Psoas muscle (tissue), 8 donors: ENCODE measurements at places on chromosomes 5 and 9.

- no peaks in the 10 kb centered on the region for H3K27me3 ChIP-seq
- H3K4me3 ChIP-seq, result no peak overlapping the region
- no peak overlapping the region for H3K27ac ChIP-seq
- H3K4me1 ChIP-seq, result no peaks in the 10 kb centered on the region
- H3K36me3 ChIP-seq, result no peaks in the 10 kb centered on the region
Observed at GRCh38 chr9:10127867-10128266, 484.9 kb downstream of the PTPRD start.

DNA sequence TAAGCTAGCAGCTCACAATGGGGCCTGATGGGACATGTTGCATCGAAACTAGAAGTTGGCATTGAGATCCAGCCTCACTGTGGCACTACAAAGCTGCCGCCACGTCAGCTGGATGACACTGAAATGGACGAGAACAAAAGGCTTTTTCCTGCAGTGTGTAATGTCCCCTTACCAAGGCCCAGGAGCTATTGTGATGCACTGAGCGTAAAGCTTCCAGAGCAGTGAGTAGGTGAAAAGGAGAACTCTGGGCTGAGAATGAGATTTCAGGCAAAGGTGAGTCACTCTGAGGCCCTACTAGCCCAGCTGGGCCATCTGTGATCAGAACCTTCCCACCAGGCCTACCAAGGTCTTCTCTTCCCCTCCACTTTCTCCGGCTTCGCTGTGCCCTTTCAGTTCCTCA lies 528.1 kb upstream of the KLF4 start:
- H3K27ac ChIP-seq, result no peak overlapping the region
- DNase-seq, result no peak
- no peaks in the 10 kb centered on the region for H3K4me1 ChIP-seq
- H3K36me3 ChIP-seq, result no peaks in the 10 kb centered on the region
- H3K4me3 ChIP-seq, result no peak overlapping the region

- no peaks in the 10 kb centered on the region for H3K36me3 ChIP-seq
- no peak overlapping the region for H3K27ac ChIP-seq
- no peak for DNase-seq
- H3K4me1 ChIP-seq, result no peaks in the 10 kb centered on the region
- no peaks in the 10 kb centered on the region for H3K27me3 ChIP-seq
- no peak overlapping the region for H3K4me3 ChIP-seq
Observed at GRCh38 chr5:167796672-167797071, 494.8 kb upstream of the WWC1 start.

DNA sequence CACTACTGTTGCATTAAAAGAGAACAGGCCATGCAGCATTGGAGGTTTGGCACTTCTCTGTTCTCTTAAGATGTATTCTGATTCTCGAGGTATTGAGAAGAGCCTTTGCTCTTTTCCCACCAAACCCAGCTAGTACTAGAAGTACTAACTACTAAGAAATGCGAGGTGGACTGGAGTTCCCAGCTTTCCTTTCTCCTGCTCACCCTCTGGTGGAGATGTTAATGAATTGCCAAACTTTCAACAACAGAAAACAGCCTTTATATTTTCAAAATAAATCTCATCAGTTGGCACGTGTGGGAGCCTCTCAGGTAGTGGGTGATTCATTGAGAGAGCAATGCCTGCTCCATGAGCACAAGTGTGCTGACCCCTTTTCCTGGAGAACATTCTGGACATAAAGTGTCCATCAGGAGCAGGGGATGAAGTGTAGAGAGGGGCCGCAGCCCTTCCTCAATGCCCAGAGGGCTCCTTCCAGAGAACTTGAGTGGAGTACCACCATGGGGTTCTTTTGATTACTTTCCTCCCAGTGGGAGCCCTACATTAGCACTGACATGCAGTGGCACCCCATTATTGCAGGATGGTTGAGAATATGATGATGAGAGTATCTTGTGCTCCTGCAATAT lies 45.7 kb downstream of the TMEM174 start:
- H3K27ac ChIP-seq, result no peak overlapping the region
- no peak overlapping the region for H3K4me3 ChIP-seq
- no peaks in the 10 kb centered on the region for H3K36me3 ChIP-seq
- DNase-seq, result no peak
- H3K27me3 ChIP-seq, result peaks cover 72% of the 10 kb centered on the region
- no peaks in the 10 kb centered on the region for H3K4me1 ChIP-seq

GRCh38 chr9:105233873-105234272 lies 10.6 kb upstream of the SLC44A1 start:
- H3K4me1 ChIP-seq, result no peaks in the 10 kb centered on the region
- no peak overlapping the region for H3K4me3 ChIP-seq

- DNase-seq, result no peak
- H3K4me3 ChIP-seq, result no peak overlapping the region
- no peaks in the 10 kb centered on the region for H3K27me3 ChIP-seq
- no peak overlapping the region for H3K27ac ChIP-seq
Observed at GRCh38 chr5:147303976-147304375, 69.2 kb downstream of the STK32A start.

- peaks cover 43% of the 10 kb centered on the region for H3K4me1 ChIP-seq
- H3K4me3 ChIP-seq, result peak overlapping the region; percentile 78
- no peaks in the 10 kb centered on the region for H3K36me3 ChIP-seq
- H3K27me3 ChIP-seq, result no peaks in the 10 kb centered on the region
Observed at GRCh38 chr9:70257991-70258691, 637 bp upstream of the SMC5 start.

DNA sequence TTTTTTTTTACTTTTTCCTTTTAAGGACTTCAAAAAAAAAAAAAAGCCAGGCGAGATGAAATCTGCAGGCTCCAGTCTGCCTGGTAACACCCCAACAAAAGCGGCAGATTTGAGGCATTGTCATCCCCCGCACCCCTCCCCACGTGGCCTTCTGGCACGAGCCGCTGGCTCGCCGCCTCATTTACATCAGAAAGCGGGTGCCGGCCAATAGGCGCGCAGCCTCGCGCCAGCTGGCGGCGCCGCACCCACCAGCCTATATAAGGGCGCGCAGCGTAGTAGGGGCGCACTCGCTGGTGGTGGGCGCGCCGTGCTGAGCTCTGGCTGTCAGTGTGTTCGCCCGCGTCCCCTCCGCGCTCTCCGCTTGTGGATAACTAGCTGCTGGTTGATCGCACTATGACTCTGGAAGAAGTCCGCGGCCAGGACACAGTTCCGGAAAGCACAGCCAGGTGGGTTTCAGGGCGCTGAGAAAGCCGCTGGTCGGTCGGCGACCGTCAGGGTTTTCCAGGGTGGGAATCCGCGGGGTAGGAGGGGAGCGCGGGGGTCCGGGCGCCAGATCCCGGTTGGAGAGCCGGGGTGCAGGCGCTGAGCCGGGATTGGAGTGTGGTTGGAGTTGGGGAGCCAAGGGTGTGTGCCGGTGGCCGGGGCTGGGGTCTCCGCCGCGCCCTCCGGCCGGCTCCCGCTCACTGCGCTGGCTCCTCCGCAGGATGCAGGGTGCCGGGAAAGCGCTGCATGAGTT lies at the start of gene GADD45G:
GADD45G (plus strand) TSS at position 284 of the 736 bp plus-strand sequence; CDS start at position 394, 110 bp downstream.
- H3K27ac ChIP-seq, result peak within 1 kb of the TSS; percentile 93
- H3K4me1 ChIP-seq, result peaks cover 40% of the 10 kb centered on the region
- H3K27me3 ChIP-seq, result no peaks in the 10 kb centered on the region
- H3K36me3 ChIP-seq, result no peaks in the 10 kb centered on the region
- DNase-seq, result peak; percentile 88

DNA sequence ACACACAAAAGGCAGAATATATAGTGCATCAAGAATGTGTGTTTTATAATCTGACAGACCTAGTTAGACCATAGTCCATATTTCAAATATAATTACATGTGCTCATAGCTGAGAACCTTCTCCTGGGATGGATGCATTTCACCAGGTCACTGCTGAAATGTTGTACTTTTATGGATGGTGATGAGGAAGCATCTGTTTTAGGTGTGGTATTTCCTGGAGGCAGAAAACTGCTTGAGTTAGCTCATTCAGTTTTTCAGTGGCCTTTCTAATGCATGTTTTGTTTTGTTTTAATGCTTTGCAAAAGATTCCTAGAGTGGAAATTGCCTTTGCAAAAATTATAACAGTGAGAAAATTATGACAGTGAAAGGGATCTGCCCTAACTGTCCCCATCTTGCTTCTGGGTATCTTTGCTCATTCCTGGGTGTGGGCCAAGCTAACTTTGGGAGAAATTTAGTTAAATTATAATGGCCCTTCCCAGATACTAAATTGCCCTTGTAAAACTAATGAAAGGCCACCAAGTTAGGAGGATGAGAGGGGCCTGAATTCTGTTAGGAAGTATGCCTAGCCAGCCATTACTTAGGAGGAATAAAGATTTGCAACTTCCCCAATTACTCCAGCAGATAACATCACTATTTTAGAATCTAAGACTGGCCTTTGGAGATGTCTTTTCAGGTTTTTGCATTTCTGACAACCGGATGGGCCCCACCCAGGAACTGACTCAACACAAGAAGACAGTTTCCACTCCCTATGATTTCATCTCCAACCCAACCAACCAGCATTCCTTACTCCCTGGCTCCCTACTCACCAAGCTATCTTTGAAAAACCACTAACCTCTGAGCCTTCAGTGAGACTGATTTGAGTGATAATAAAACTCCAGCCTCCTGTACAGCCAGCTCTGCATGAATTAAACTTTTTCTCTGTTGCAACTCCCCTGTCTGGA lies 7.0 kb upstream of the IL12B start:
- H3K4me3 ChIP-seq, result no peak overlapping the region
- no peaks in the 10 kb centered on the region for H3K27me3 ChIP-seq
- H3K4me1 ChIP-seq, result no peaks in the 10 kb centered on the region
- H3K27ac ChIP-seq, result no peak overlapping the region

GRCh38 chr9:93827545-93828330 lies 127.4 kb downstream of the BARX1 start:
- H3K27ac ChIP-seq, result no peak overlapping the region
- peak; percentile 45 for DNase-seq
- H3K4me1 ChIP-seq, result peaks cover 7% of the 10 kb centered on the region
- peak overlapping the region; percentile 65 for H3K4me3 ChIP-seq

DNA sequence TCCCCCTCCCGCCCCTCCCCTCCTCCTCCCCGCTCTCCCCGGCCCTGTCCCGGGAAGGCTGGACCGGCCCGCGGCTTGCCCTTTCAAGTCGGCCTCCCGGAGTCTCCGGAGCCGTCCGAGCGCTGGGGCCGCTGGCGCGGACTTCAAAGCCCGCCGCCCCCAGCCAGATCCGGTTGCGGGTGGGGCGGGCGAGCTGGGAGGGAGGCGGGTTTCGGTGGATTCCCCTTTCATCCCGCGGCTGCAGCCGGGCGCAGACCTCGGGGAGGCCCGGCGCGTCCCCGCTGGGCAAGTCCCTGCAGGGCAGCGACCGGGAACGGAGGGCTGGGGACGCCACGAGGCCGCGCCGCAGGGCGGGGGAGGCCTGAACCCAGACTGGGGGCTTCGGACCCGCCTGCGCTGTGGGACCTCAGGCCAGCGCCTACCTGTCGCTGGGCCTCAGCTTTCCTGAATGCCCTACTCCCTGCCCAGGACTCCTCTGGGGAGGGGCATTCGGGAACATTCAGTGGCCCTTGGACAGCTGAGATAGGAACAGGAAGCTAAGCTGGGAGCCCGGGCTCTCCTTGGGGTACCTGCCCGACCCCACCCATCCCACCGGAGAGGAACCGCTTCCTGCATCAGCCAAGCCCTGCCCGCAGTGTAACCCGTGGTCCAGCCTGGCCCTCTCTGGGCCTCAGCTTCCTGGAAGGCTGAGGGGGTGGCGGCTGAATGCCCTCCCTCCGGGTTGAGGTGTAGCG lies 23.4 kb downstream of the C9orf50 start:
- no peaks in the 10 kb centered on the region for H3K36me3 ChIP-seq
- peak overlapping the region; percentile 68 for H3K27ac ChIP-seq
- H3K27me3 ChIP-seq, result peaks cover 3% of the 10 kb centered on the region
- peaks cover 17% of the 10 kb centered on the region for H3K4me1 ChIP-seq

DNA sequence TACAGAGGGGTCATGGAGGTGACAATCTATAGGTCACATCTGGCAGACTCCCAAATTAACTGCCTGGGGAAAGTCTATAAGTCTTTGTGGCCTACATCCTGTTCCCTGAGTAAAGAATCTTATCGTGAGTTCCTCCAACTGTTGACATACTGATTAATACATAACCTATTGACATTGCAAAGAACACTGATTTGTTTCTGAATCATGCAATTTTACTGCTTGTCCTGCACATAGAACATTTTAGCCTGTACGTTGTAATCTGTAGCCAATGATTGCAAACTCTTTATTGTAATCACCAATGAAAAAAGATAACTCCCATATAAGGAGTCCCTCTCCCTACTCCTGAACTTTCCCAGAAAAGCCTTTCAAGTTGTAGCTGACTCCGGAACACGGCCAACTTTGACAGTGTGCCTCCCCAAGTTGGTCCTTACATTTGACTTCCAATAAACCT lies 18.8 kb upstream of the OR2K2 start:
- H3K27me3 ChIP-seq, result no peaks in the 10 kb centered on the region
- no peak overlapping the region for H3K27ac ChIP-seq
- no peaks in the 10 kb centered on the region for H3K4me1 ChIP-seq
- no peak for DNase-seq
- H3K36me3 ChIP-seq, result no peaks in the 10 kb centered on the region
- no peak overlapping the region for H3K4me3 ChIP-seq

GRCh38 chr5:75185763-75186162 lies 50.9 kb downstream of the ANKRD31 start:
- H3K4me3 ChIP-seq, result no peak overlapping the region
- no peaks in the 10 kb centered on the region for H3K36me3 ChIP-seq
- no peaks in the 10 kb centered on the region for H3K27me3 ChIP-seq

- no peak overlapping the region for H3K27ac ChIP-seq
- no peak overlapping the region for H3K4me3 ChIP-seq
- DNase-seq, result no peak
- H3K27me3 ChIP-seq, result no peaks in the 10 kb centered on the region
- peaks cover 94% of the 10 kb centered on the region for H3K36me3 ChIP-seq
- no peaks in the 10 kb centered on the region for H3K4me1 ChIP-seq
Observed at GRCh38 chr9:129814432-129815223, 9.3 kb downstream of the TOR1A start.

DNA sequence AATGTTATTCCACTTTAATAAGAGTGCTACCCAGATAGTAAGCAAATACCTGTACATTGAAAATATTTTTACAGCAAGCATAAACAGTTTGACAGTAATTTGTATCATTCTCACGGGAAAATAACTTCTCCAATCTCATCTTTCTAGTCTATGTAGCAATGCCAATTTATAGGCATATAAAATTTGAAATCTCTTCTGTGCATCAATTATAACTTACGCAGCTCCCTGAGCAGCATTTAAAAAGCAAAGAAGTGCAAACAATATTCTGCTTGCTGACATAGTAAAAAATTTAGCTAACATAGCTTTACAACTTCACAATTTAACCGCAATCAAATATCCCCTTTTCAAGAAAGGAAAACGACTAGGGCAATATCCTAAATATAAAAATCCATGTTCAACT lies 257.3 kb downstream of the FBXL17 start:
- no peaks in the 10 kb centered on the region for H3K4me1 ChIP-seq
- H3K27me3 ChIP-seq, result no peaks in the 10 kb centered on the region
- H3K27ac ChIP-seq, result no peak overlapping the region
- DNase-seq, result no peak
- H3K36me3 ChIP-seq, result no peaks in the 10 kb centered on the region
- no peak overlapping the region for H3K4me3 ChIP-seq

- no peaks in the 10 kb centered on the region for H3K36me3 ChIP-seq
- H3K4me3 ChIP-seq, result no peak overlapping the region
- H3K27ac ChIP-seq, result no peak overlapping the region
- H3K4me1 ChIP-seq, result no peaks in the 10 kb centered on the region
- DNase-seq, result no peak
- H3K27me3 ChIP-seq, result no peaks in the 10 kb centered on the region
Observed at GRCh38 chr9:88898039-88898720, 93.1 kb upstream of the S1PR3 start.

- no peaks in the 10 kb centered on the region for H3K27me3 ChIP-seq
- DNase-seq, result no peak
- no peak overlapping the region for H3K27ac ChIP-seq
- H3K36me3 ChIP-seq, result no peaks in the 10 kb centered on the region
- H3K4me3 ChIP-seq, result no peak overlapping the region
Observed at GRCh38 chr5:131396015-131396414, 132.2 kb downstream of the CDC42SE2 start.
